Activated CD8-positive, alpha-beta T cell treated with anti-CD3 and anti-CD28 coated beads for 36 hours (primary cell): ENCODE measurements at places on chromosomes 7 and 10. TPM values are rescaled to one million over a fixed set of nuclear protein-coding genes. Genes with fewer than 3 reads are reported as not detected.

DNA sequence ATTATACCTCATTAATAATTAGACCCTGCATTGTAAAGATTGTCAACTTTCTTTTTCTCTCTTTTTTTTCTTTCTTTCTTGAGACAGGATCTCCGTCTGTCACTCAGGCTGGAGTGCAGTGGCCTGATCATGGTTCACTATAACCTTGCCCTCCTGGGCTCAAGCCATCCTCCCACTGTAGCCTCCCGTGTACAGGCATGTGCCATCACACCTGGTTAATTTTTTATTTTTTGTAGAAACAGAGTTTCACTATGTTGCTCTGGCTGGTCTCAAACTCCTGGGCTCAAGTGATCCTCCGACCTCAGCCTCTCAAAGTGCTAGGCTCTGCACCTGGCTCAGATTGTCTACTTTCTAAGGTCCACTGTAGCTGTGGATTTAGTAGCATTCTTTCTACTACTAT is 50.7 kb downstream of the MDFIC start:
- no peak for DNase-seq

DNA sequence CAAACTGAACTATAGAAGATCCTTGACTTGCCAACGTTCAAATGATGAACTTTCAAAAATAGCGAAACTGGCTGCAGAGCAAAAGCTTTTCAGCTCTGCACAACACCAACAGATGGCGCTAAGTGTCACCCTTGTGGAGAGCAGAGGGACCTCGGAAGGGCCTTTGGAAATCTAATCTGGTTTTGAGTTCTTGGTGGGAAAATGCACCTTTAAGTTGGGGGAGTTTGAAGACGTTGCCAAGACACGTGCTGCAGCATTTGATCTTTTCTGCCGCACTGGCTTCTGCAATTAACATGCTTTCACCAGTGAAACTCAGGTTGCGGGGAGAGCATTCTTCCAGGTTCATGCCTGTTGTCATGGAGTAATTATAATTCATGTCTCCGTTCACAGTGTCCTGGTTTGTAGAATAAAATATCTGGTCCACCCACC is 26.3 kb upstream of the WDR11 start:
- DNase-seq, result peak; percentile 24

DNA sequence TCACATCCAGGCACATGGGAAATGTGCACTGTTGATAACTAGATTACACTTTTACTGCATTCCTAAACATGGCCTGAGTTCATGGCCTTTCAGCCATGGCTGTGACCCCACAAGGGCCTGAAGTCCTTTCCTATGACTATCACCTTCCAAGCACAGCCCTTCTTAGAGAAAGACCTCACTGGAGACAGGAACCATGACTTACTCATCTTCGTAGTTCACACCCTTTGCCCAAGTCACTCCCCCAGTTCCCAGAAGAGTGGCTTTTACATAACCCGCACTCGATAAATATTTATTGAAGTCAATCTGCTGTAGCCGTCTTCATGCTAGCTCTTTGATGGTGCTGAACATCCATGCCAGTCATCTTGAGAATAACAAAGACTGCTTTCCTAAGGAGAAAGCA is 632.5 kb upstream of the NRP1 start:
- DNase-seq, result no peak

The C10orf67 gene
- 0.25 TPM for total RNA-seq

The NKX2-3 gene
- not detected for total RNA-seq

The OPALIN gene
- total RNA-seq, result not detected
